Fibroblast of skin of right biceps (primary cell): ENCODE measurements at places on chromosomes 13 and 19.

DNA sequence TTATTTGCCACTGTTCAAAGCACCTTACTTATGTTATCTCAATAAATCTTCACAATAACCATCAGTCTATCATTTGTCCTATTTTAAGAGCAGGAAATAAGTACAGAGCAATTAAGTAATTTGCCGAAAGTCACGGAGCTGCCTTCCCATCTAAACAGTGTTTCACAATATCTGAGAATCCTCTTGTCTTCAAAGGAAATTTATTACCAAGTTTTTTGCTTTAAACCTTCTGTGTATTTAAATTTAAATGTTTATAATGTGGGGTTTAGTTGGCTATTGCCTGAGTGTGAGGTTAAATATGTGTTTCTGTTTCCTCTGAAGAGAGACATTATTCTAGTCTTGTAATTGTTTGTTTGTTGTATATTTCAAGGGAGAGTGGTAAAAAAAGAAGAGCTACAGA lies 633.1 kb downstream of the EFNB2 start:
- no peak for DNase-seq

- DNase-seq = no peak
Observed at GRCh38 chr19:15935167-15935702, 906 bp upstream of the CYP4F11 start.

DNA sequence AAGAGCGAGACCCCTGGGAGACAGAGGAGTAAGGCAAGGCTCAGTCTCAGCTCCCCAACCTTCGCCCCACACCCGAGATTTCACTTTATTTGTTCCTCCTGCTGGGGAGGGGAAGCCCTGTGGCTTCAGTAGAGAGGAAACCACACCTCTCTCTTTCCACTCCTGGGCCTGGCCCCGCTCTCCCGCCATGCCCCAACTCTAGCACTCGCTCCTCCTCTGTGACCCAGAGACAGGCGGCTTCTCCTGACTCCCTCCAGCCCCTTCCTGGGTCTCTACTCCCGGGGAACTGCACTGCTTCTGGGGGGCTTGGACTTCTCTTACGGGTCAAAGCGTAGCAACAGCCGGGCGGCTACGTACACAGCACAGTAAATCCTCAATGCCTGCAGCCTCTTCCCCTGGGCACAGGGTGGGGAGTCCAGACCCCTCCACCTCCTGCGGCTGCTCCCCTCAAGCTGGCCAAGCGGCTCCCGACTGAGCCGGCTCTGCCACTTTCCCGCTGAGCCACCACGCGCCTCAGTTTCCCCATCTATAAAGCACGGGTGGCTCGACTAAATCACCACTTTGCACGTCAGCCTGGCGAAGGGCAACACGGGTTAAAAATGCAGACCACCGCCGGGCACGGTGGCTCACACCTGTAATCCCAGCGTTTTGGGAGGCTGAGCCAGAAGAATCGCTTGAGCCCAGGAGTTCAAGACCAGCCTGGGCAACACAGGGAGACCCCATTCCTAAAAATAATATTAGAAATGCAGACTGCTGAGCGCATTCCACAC lies 1.4 kb downstream of the RNF126 start:
- no peak for DNase-seq

DNA sequence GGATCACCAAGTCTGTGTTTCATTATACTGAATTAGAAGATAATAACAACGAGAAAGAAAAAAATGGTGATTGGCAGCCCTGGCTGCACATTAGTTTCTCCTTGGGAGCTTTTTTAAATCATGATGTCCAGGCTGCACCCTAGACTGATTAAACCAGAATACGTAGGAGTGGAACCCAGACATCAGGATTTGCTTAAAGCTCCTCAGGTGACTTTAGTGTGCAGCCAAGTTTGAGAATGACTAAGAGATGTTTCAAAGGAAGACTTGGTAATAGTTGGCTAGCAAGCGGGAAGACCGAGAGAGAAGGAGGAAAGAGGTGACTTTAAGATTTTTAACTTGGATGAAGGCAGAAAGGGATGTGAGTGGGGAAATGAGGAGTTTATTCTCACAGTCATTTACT lies 71.4 kb upstream of the SERP2 start:
- DNase-seq = no peak

DNA sequence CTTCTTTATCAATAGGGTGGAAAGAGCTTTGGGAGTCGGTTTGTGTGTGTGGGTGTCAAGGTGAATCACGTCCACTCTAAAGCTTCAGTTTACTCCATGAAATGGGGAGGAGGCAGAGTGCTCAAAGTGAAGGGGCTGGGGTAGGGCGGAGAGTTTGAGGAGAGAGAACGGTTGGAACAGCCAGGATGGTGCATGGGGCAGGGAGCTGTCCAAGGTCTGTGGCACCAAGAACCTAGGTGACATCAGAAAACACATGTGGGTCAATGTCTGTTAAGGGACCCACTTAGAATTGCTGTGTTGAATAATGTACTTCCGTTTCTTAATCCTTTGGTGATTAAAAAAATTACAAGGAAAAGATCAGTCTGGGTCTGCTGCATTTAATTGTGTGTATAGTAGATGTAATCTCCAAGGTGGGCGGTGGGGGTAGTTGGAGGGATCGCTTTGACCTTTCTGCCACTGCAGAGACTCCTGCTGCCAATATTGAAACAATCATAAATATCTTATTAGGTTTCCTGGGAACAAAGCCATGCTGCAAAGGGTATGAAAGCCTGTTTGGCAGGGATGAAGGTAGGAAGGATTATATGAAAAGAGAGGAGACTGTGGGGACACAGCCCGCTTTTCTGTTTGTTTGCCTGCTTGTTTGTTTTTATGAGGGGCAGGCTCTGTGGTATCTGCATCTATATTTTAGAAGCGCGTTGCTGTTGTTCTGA lies 122.3 kb downstream of the ATP8A2 start:
- no peak for DNase-seq

DNA sequence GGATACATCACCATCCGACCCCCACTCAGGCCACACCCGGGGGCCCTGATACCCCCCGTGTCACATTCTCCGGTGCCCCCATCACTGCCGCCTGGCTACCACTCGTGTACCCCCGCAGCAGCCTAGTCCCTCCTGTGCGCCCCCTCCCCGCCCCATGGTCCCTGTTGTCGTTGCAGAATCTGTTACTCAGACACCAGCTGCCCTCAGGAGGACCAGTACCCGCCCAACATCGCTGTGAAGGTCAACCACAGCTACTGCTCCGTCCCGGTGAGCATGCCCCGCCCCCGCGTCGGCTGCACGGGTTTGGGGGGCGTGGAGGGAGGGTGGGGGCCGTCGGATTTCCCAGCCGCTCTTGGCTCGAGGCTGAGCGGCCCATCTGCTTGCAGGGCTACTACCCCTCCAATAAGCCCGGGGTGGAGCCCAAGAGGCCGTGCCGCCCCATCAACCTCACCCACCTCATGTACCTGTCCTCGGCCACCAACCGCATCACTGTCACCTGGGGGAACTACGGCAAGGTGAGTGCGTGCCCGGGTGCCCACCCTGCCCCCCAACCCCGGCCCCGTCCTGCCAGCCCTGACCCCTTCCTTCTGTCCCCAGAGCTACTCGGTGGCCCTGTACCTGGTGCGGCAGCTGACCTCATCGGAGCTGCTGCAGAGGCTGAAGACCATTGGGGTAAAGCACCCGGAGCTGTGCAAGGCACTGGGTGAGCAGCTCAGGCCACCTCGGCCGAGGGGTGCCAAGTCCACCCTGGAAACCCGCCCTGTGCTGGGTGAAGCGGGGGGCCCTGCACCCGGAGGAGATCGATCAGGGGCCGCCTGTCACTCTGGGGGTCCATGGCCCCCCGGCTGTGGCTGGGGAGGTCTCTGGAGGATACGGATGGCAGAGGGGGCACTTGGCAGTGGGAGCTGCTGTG lies 21.1 kb downstream of the PIAS4 start:
- no peak for DNase-seq

DNA sequence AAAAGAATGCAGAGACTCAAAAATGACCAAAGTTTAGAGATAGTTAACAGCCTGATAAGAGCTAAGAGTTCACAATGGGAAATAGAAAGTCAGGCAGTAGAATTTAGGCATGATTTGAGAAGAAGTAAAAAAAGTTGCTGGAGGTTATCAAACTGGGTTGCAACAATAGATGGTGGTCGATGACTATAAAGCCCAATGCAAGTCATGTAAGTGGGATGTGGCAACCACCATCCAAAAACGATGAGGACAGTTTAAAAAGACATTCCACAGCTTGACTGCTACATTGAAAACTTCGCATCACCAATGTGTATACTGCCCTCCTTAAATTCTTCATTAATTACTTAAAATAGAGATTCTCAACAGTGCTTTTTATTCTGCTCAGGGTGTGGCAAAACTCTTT lies 19.7 kb downstream of the ELF1 start:
- no peak for DNase-seq

- no peak for DNase-seq
Observed at GRCh38 chr13:28728642-28729041, 9.9 kb upstream of the SLC46A3 start.

DNA sequence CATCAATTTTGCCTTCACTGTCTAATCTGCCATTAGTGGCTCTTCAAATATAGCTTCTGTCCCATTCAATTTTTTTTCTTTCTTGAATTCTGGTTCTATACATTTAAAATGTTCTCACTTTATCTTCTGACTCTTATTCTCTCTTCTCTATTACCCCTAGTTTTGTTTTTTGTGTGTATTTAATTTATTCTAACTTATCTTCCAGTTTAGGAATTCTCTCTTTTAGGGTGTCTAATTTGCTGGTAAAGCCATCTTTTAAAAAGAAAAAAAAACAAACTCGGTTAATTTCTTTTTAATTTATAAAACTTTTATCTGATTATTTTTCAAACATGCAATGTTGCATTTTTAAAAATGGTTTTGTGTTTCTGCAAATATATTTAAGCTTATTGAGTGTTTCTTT lies 80.3 kb upstream of the OXGR1 start:
- no peak for DNase-seq

DNA sequence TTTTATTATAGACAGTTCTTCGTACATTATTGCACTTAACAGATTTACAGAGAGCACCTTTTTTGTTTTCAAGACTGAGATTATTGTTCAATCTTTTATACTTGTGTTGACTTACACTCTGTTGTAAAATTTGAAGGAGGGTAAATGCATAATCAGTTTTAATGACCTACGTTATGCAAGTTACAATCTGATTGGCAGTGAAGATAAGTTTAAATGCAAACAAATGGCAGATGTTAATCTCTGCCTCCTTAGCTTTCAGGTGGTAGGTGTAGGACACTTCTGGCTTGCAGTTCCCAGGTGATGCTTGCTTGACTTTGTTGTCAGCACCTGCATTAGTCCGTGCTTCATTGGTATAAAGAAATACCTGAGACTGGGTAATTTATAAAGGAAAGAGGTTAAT lies 424.9 kb downstream of the FGF9 start:
- no peak for DNase-seq

DNA sequence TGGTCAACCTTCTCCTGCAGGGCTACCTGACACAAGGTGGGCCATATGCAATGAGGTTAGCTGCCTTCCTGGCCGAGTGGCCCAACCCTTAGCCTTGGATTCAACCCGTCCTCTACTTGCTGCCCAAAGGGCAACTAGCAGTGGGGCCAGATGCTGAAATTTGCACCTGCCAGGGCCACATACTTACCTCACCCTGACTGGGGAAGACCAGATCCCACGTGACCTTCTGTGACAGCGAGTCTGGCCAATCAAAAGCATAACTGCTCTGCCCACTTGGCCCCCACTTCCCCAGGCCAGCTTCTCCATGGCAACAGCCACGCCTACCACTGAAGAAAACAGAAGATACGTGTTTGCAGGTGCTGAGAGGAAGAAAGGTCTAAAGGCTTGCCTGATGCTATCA lies 10.9 kb downstream of the PEG3 start:
- DNase-seq = no peak

GRCh38 chr13:112177450-112178288 lies 110.7 kb downstream of the SOX1 start:
- no peak for DNase-seq

DNA sequence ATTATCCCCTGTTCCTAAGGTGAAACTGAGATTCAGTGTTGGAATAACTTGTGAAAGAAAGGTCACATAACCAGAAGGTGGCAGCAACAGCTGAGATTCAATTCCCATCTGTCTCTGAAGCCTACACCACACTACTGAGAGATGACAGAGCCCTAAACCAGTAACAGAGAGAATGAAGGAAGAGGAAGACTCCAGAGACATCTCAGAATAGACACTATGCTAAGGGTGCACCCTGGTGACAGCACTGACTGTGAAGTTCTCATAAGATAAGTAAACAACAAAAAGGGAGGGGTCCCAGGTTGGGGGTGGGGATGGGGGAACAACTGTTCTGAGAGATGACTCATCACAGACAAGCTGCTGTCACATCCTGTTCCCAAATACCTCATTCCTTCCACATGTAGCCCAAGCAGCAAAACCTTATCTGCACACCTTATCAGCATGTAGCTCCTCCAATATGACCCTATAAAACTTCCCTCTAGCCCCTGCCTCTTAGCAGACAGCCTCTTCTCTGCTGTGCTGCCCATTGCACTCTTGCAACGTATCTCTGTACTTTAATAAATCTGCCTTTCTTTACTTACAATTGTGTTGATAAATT lies 46.5 kb downstream of the UTP14C start:
- peak; percentile 19 for DNase-seq

DNA sequence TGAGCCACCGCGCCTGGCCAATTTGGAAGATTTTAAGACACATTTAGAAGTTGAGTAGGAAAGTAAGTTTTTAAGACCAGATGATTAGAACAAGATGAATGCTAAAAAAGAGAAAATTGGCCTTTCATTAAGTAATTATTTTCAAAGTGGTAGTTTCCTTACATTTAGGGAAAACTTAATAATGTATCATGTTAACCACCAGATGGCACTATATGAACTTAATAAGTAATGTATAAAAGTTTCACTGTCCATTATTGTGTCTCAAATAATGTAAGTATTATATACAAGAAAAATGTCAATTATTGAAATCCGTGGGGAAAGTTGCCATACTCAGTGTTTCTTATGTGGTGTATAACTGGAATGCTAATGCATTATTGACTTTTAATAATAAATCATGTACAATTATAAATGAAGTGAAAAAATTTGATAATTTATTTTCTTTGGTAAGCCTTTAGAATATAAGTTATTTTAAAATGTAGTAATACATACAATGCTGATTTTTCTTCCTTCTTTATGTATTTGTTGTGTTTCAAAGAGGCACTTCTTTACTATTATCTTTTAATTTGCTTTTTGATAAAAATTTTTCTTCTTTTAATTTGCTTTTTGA lies 29.2 kb downstream of the COG6 start:
- DNase-seq = peak; percentile 55

GRCh38 chr13:50531917-50532899 lies 311.3 kb downstream of the DLEU7 start:
- DNase-seq = peak; percentile 49

DNA sequence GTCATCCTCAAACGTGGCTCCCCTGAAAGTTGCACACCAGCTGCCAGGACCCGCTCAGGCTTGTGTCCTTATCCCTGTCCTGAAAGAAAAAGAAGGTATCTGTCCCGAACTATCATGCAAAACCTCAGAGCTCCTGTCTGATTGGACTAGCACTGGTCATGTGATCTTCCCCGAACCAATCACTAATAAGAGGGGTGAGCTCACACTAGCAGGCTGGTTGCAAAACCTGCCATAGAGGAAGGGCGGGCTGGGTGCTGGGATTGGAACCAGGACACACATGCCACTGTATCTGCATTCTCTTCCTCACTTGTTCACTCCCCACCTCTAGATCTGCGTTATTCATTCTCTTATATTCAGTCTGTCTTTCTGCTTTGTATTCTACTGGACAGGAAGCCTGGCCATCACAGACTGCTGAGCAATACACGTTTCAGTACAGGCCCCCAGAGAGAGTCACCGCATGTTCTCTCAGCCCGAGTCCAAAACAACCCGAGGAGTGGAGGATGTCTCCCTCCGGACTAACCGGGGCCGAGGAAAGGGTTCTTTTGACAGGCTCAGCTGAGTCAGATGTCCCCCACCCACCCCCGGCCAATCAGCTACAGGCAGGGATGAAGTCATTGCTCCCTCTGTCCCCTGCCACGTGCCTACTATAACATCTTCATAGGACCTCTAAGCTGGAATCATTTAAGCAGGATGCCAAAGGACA lies 97.7 kb downstream of the SIPA1L3 start:
- DNase-seq = peak; percentile 98
